SHP77 (cell line): ENCODE measurements at places on chromosomes 12 and 14.

DNA sequence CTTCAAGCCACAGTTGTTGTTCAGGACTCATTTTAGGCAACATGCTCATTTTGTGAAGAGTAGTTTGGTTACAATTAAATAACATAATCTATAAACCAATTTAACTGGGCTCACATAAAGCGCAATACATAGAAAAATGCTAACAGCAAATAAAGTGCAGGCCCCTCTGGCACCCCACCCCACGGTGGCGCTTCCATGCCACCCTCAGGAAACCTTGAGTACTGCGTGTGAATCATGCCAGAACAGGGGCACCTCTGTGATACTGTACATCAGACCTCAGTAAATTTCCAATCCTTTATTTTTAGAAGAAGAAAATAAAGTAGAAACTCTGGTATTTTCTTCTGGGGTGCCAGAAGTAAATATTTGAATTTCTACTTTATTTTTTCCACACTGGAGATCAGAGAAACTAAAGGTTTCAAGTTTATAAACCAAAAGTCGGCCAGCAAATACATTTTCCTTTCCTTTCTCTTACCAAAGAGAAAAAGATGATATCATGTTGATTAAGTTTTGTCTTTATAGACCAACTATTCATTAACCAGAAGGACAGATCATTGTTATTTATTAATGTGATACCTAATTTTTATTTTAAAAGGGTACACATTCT lies 316.8 kb downstream of the PAWR start:
- no peak for DNase-seq

DNA sequence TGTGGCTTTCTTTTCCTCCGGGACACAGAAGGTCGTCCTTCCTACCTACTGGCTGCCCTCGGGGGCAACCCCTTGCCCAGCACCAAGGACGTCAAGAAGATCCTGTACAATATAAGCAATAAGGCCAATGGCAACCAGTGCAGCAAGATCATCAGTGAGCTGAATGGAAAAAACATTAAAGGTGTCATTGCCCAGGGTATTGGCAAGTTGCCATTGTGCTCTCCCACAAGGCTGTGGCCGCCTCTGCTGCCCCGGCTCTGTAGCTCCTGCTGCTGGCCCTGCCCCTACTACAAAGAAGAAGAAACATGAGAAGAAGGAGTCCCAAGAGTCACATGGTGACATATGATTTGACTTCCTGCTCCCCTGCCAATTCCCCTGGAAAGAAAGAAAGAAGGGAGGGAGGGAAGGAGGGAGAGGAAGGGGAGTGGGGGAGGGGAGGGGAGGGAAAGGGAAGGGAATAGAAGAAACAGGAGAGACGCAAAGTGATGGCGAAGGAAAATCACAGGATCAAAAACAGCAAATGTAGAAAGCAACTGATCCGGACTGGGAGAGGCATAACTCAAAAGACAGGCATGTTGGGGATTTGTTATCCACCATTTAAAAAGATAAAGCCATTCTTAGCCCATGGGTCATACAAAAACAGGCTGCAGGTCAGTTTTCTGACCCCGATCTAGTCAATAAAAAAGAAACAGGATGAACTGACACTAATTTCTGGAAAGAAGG lies 61.3 kb upstream of the RESF1 start:
- peak; percentile 51 for DNase-seq

GRCh38 chr14:99590746-99591555 lies 13.1 kb downstream of the CCDC85C start:
- DNase-seq, result peak; percentile 81

DNA sequence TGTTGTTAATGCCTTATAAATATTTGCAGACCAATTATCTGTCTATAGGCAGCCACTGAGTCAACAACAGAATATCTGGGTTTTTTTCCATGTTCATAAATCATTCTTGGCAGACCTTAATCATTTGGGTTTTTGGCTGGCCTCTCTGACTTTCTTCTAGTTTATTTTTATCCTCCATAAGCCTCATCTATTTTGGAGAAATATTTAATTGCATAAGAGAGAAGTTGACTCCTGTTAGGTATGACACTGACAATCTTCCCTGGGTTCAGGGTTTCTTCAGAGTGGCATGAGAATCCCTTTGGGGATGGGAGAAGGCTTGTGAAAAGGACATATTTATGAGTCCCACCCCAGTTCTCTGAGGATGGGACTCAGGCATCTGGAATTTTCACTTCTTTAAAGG lies 299.8 kb downstream of the NRXN3 start:
- DNase-seq, result no peak

- DNase-seq, result no peak
Observed at GRCh38 chr12:109173443-109174240, 57.3 kb downstream of the ACACB start.

DNA sequence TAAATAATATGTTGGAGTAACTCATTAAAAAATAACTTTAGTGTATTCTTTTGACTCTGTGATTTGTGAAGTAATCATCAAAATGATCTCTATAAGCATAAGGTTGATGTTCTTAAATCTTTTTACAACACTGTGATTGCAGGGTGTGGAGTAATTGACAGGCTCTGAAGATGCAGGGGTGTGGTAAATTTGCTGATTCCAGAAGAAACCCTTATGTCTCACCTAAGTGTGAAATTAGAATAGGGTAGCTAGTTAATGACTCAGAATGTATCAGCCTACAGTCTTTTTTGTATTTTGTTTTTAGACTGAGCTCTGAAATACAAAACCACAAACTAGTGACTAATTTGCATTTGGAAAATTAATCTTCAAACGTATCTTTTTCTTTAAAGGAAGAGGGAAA lies 5.9 kb downstream of the PRPF39 start:
- no peak for DNase-seq

- no peak for DNase-seq
Observed at GRCh38 chr14:70683983-70684382, 42.3 kb downstream of the TTC9 start.

GRCh38 chr12:39224971-39225370 lies 217.9 kb downstream of the KIF21A start:
- DNase-seq, result no peak

DNA sequence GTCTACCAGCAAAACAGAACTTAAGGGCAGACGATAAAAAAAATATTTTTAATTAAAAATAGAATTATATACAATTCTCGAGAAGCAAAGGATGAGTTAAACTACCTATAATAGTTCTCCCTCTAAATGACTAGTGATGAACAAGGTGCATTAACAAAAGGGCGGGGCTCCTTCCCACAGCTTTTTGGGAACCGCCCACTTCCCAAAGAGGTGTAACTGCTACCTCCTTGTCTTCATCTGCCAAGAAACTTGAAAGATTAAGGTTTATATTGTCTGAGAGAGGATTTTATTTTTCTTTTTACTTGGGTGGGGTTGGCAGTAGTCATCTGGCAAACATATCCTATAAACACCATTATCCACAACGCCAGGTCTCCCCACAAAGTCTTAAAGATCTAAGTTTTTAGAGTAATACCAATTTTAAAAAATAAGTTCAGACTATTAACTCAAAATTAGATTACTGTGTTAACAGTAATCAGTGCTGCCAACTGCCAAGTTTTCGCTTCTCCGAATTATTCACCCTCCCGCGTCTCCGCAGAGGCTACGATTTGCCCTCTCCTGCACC lies 938 bp downstream of the RALGAPA1 start:
- peak; percentile 17 for DNase-seq

- no peak for DNase-seq
Observed at GRCh38 chr12:89038831-89039512, 313.3 kb downstream of the DUSP6 start.

DNA sequence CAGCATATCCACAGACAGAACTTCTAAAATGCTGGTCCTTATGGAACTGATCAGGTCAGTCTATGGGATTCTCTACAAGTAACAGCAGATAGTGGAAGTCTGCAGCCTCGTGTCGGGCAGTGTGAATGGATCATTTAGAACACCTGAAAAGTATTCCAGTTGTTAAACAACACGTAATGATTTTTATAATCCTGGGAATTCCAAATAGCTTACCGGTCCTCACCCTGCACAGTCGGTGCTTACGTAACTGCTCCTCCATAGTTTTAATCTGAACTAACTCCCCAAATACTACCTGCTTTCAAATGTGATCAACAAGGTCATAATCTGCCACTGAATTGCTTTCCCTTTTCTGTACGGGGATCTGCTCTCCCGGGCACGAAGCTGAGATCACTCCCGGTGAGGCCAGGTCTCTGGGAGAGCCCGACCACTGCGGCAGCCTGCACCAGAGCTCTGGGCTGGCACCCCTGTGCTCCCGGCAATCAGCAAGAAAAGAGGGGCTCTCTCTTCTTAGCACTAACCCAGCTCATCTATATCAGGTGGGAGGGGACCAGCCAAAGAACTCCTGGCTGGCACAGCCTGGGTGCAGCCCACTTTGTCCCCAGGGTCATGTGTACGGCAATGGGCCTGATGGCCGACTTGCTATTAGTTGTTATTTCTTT lies 157.0 kb downstream of the FOXN3 start:
- DNase-seq, result no peak

GRCh38 chr14:103696070-103696402 lies 19.2 kb downstream of the XRCC3 start:
- DNase-seq, result no peak

DNA sequence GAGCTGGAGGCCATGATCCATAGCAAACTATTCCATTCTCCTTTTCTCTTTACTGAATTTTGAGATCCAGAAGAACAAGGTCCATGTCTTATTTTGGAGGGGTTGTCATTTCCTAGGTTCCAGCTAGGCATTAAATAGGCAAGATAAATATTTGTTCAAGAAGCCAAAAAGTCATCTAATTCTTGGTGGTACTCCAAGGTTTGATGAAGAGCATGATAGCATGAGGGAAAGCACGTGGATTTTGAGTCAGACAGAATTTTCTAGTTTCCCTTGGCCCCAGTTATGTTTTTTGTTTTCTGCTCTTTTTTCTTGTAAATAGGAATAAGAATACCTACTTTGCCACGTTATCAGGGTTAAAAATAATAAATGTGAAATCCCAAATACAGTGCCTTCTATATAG lies 25.5 kb upstream of the FRMD6 start:
- DNase-seq, result no peak

DNA sequence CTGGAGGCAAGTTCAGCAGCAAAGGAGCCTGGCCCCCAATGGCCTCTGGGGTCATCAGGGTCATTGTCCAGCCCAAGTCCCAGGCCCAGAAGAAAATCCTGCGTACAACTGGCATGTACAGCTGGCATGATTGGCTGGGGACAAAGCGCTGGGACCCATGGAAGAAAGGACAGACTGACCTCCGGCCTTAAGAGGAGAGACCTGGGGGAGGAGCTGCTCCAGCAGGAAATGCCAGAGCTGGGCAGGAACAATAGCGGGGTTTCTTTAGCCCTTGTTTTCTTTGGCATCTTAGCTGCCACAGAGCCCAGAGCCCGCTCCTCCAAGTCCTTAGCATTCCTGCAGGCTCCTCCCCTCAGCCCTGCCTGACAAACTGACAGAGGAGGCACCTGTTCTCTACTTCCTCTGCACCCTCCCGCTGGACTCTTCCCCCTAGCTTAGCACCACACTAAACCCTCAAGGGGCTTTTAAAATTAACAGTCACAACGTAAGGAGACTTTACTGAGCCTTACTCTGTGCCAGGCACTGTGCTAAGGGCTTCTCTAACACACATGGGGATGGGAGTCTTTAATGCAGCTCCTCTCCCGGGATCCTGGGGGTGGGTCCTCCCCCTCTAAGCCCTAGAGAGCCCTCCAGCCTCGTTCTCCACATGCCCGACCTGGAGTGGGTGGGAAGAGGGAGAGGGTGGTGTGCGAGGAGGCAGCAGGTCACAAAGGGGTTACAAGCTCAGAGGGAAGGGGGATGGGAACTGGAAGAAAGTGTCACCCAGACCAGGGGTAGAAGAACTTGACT lies 1.8 kb upstream of the AQP5 start:
- no peak for DNase-seq

- no peak for DNase-seq
Observed at GRCh38 chr12:132307976-132308852, 21.2 kb downstream of the GALNT9 start.

GRCh38 chr12:6871052-6871957 lies 1.8 kb downstream of the SPSB2 start:
- DNase-seq, result no peak

DNA sequence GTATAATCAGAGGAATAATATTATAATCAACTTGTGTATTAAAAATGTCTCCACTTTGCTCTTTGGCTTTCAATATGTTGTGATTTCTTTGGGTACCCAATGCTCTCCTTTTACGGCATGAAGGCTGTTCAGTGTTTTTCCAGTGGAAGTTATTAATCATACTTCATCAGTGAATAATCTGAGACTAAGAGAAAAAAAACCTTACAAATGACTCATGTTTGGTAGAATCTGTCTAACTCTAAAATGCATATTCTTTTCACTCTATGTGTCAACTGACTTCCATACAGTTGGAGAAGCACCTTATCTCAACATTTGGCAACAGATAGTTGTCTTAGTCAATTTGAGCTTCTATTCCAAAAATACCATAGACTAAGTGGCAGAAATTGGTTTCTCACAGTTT lies 82.2 kb downstream of the PTPRO start:
- no peak for DNase-seq

- DNase-seq, result peak; percentile 61
Observed at GRCh38 chr14:99274346-99275221, 2.6 kb upstream of the BCL11B start.

DNA sequence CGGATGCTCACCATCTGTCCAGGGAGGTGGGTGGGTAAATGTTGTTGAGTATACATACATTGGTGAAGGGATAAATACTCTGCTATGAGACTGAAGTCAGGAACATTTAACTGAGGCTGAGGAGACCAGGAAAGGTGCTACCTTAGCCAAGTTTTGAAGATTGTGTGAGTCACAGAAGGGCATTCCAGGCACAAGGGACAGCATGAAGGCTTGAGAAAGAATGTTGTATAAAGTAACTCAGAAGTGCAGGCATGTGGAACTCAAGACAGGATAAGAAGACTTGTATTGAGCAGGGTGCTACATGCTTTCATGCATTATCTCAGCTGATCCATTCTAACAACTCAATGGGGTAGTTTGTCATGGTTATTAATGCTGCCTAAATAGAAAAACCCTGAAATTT lies 112.7 kb downstream of the IPO8 start:
- no peak for DNase-seq

GRCh38 chr14:78904094-78904493 lies 733.9 kb downstream of the NRXN3 start:
- DNase-seq, result no peak

GRCh38 chr14:80393766-80394165 lies 182.5 kb upstream of the DIO2 start:
- DNase-seq, result no peak

DNA sequence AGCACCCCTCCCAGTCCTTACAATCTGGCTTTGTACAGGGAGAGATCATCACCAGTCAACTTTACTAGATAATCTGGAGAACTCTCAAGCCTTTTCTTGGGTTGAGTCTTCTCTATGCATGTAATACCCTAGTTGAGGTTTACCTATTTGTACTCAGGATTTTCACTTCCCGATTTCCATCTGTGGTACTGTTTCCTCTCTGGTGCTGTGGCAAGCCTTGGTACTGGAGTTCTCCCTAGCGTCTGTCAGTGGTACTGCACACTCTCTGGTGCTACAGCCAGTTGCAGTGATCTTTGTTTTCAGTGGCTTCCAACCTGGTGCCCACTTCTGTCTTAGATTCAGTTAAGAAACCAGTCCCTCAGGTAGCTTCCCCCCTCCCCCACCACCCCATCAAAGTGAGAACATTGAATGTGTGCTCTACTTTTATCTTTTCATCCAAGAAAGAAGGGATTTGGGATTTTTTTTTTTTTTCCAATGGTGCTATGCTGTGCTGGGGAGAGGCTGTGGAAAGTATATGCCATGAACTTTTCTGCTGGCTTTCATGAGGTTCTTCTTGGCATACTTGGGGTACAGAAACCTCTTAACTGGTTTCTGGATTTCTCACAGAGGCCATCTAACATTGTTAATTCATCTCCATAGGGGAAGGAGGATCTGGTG lies 69.4 kb upstream of the EVL start:
- DNase-seq, result peak; percentile 21

- DNase-seq, result no peak
Observed at GRCh38 chr12:51897181-51897580, 9.3 kb downstream of the ANKRD33 start.
